ENCODE measurements at places on chromosomes 11 and 22. TPM values are rescaled to one million over a fixed set of nuclear protein-coding genes. Genes with fewer than 3 reads are reported as not detected.

The TEX12 gene
- not detected for total RNA-seq

- H3K4me1 ChIP-seq = no peaks in the 10 kb centered on the region
- H3K27ac ChIP-seq = no peak overlapping the region
- no peaks in the 10 kb centered on the region for H3K36me3 ChIP-seq
- H3K4me3 ChIP-seq = no peak overlapping the region
- no peak for DNase-seq
Measured at GRCh38 chr22:22418163-22418549, 90.4 kb downstream of the ZNF280B start.

The PRR5L gene
- 1.2 TPM for total RNA-seq

DNA sequence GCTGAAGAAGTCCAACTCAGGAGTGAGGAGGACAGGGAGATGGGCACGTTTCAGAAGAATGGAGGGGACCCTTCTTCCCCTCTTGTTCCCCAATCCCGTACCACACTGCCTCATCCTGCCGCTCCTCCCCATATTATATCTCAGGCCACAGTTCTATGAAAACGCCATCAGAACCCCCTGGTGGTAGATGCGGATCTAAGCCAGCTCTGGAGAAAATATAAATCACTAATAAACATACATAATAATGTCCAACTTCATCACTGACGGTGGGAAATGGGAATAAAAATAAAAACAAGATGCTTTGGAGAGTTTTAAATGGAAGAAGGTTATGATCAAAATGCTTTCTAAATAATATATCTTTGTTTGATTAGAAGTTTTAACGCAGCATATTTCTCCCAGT is 400.3 kb downstream of the CADM1 start:
- H3K27me3 ChIP-seq = no peaks in the 10 kb centered on the region
- no peak overlapping the region for H3K4me3 ChIP-seq
- DNase-seq = no peak
- H3K27ac ChIP-seq = no peak overlapping the region
- H3K4me1 ChIP-seq = no peaks in the 10 kb centered on the region

The SNX19 gene
- 40.5 TPM for total RNA-seq

- no peak overlapping the region for H3K27ac ChIP-seq
- H3K27me3 ChIP-seq = no peaks in the 10 kb centered on the region
- no peaks in the 10 kb centered on the region for H3K36me3 ChIP-seq
- H3K4me1 ChIP-seq = peaks cover 16% of the 10 kb centered on the region
- no peak overlapping the region for H3K4me3 ChIP-seq
Measured at GRCh38 chr11:2089536-2090165, 49.5 kb downstream of the IGF2 start.

DNA sequence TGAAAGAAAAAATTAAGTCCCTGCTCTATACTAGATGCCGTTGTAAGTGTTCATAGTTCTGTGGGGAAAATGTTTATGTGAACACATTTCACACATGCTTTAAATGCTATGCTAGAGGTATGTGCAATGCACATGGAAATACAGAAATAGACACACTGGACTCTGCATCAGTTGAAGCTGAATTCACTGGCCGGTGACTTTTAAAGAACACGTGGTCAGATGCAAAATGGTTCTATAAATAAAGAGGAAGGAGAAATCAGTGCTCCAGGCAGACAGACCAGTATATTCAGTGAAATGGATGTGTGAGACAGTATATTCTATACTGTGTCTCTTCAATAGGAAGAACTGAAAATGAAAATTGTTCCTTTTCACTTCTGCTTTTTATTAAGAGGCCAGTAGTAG is 29.9 kb downstream of the TRPC6 start:
- H3K4me3 ChIP-seq = no peak overlapping the region
- no peak overlapping the region for H3K27ac ChIP-seq
- no peaks in the 10 kb centered on the region for H3K27me3 ChIP-seq

GRCh38 chr11:96259134-96259830 is 83.7 kb downstream of the MAML2 start:
- H3K4me1 ChIP-seq = peaks cover 56% of the 10 kb centered on the region
- H3K27me3 ChIP-seq = no peaks in the 10 kb centered on the region
- DNase-seq = no peak
- H3K36me3 ChIP-seq = peaks cover 18% of the 10 kb centered on the region
- no peak overlapping the region for H3K27ac ChIP-seq

The MPZL2 gene
- 81.7 TPM for total RNA-seq

- DNase-seq = peak; percentile 83
- H3K27ac ChIP-seq = no peak overlapping the region
- peaks cover 39% of the 10 kb centered on the region for H3K36me3 ChIP-seq
- peaks cover 7% of the 10 kb centered on the region for H3K27me3 ChIP-seq
Measured at GRCh38 chr22:46122511-46122971, 27.8 kb upstream of the PPARA start.

- peaks cover 5% of the 10 kb centered on the region for H3K36me3 ChIP-seq
- no peak overlapping the region for H3K4me3 ChIP-seq
- no peaks in the 10 kb centered on the region for H3K27me3 ChIP-seq
- no peak overlapping the region for H3K27ac ChIP-seq
- peaks cover 10% of the 10 kb centered on the region for H3K4me1 ChIP-seq
Measured at GRCh38 chr11:31687861-31688260, 123.3 kb downstream of the PAX6 start.

The TMPRSS5 gene
- total RNA-seq = 9.6 TPM

The MAP6 gene
- not detected for total RNA-seq

GRCh38 chr11:73116636-73117035 is 25.5 kb downstream of the FCHSD2 start:
- H3K4me1 ChIP-seq = no peaks in the 10 kb centered on the region
- no peaks in the 10 kb centered on the region for H3K27me3 ChIP-seq
- no peak overlapping the region for H3K27ac ChIP-seq

The AGBL2 gene
- 3.2 TPM for total RNA-seq

The CDC42EP2 gene
- 43.2 TPM for total RNA-seq

The VPREB1 gene
- total RNA-seq = not detected

GRCh38 chr22:38436629-38437395 is 18.2 kb downstream of the KCNJ4 start:
- H3K27me3 ChIP-seq = peaks cover 48% of the 10 kb centered on the region
- no peaks in the 10 kb centered on the region for H3K4me1 ChIP-seq
- no peak for DNase-seq
- no peak overlapping the region for H3K4me3 ChIP-seq
- no peaks in the 10 kb centered on the region for H3K36me3 ChIP-seq

DNA sequence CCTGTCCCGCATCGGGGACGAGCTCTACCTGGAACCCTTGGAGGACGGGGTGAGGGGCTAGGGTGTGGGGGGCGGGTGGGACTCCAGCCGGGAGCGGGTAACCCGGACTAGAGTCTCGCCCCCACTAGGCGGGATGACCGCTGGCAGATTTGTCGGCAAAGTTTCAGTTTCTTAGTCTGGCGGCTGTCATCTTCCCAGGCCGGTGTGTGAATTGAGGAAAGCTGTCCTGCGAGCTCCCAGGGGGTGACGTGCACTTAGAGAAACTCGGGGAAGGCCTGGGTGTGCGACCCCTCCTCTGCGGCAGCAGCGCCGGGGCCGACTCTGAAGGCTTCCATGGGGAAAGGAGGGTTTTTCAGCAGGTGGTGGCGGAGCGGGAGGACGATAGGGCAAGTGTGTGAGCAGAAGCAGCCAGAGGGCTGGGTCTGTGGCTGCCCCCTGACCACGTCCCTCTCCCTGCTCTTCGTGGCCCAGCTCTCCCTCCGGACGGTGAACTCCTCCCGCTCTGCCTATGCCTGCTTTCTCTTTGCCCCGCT is 463 bp downstream of the RAD9A start:
- DNase-seq = no peak
- no peaks in the 10 kb centered on the region for H3K27me3 ChIP-seq
- peaks cover 61% of the 10 kb centered on the region for H3K36me3 ChIP-seq

DNA sequence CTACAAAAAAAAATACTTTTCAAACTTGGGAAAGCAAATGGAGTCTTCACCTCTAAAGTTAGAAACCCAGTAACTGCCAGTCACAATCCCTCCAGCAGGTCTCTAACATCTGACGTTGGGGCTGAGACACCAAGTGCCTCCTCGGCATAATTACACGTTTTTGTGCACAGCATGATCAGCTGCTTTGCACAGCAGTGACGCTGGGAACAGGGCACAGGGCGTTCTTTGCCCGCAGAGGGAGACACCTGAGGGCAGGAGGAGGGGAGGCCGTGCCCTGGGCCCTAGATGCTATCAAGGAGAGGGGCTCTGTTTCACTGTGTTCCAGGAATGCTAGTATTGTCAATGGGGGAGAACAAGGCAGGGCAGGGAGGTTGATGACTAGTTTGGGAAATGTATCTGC is 120.1 kb downstream of the PARVA start:
- no peak overlapping the region for H3K4me3 ChIP-seq
- H3K27me3 ChIP-seq = no peaks in the 10 kb centered on the region
- H3K27ac ChIP-seq = no peak overlapping the region
- DNase-seq = no peak
- no peaks in the 10 kb centered on the region for H3K36me3 ChIP-seq
- no peaks in the 10 kb centered on the region for H3K4me1 ChIP-seq
